ENCODE measurements at places on chromosomes 6 and 20.

DNA sequence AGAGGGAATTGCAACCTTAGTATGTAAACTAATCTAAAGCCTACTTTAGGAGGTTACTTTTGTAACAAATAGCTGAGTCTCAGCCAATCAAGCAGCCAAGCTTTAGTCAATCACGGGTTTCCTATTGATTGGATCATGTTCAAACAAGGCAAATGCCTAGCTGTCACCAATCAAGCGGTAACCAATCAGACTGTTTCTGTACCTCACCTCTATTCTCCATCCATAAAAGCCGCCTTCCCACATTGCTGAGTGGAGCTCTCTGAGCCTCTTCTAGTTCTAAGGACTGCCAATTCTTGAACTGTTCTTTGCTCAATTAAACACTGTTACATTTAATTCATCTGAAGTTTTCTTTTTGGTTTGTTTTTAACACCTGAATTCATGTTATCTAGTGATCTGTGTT lies 148.4 kb upstream of the BMP5 start:
- DNase-seq: no peak

DNA sequence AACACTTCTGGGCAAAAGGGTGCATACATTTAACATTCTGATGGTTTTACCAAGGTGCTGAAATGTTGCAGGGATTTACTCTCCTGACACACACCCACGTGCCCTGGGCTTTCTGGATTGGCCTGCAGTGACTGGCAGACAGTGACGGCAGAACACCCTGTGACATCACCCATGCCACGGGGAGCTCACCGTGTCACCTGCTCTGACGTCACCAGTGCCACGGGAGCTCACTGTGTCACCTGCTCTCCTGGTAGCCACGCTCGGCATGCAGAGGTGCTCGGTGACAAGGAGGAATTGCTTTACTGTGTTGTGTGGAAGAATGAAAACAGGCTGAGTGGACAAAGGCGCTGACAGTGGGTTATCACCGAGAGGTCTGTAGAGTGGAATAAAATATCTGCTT lies 99.3 kb downstream of the RAMACL start:
- DNase-seq: no peak

- DNase-seq: no peak
Observed at GRCh38 chr20:52179331-52180179, 12.0 kb downstream of the ZFP64 start.

GRCh38 chr20:53900380-53900999 lies 169.9 kb downstream of the BCAS1 start:
- DNase-seq: no peak

- no peak for DNase-seq
Observed at GRCh38 chr6:117494283-117494682, 11.8 kb downstream of the DCBLD1 start.

DNA sequence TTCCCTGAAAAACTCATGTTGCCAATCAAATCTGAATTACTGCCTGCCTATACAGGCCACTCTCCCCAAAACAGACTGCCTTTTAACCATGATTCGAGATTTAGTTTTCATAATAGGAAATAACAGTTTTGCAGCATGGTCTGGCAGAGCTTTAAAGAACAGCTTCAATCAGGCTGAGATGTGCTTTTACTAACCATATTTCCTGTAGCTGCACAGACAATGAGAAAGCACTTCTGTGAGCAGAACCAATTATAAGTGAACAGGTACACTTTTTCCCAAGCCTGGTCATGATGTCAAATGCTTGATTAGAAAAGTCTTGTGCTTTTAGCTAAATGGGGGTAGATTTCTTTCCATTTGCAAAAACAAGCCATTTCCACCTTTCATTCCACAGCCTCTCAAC lies 108.2 kb downstream of the THEMIS start:
- DNase-seq: no peak
